Naive thymus-derived CD4-positive, alpha-beta T cell (primary cell): ENCODE measurements at places on chromosomes 2 and 18. TPM values are rescaled to one million over a fixed set of nuclear protein-coding genes. Genes with fewer than 3 reads are reported as not detected.

INHBB gene
- polyA plus RNA-seq: not detected

DNAH7 gene
- polyA plus RNA-seq: not detected

C1QL2 gene
- polyA plus RNA-seq: not detected

KLHL29 gene
- 0.59 TPM for polyA plus RNA-seq

TUBA4B gene
- not detected for polyA plus RNA-seq

SOX11 gene
- not detected for polyA plus RNA-seq

ICA1L gene
- 1.4 TPM for polyA plus RNA-seq

DLX2 gene
- polyA plus RNA-seq: not detected

GRCh38 chr18:76943542-76944339 lies 121.4 kb downstream of the ZNF236 start:
- H3K4me1 ChIP-seq: no peaks in the 10 kb centered on the region
- no peak for DNase-seq

GRCh38 chr18:2956056-2956455 lies 56.9 kb downstream of the LPIN2 start:
- H3K4me3 ChIP-seq: peak overlapping the region; percentile 44
- no peaks in the 10 kb centered on the region for H3K27me3 ChIP-seq
- H3K4me1 ChIP-seq: peaks cover 58% of the 10 kb centered on the region
- H3K27ac ChIP-seq: peak overlapping the region; percentile 67
- no peak for DNase-seq
- H3K36me3 ChIP-seq: peaks cover 16% of the 10 kb centered on the region

GRCh38 chr18:11909591-11910026 lies 1.5 kb upstream of the MPPE1 start:
- no peak for DNase-seq
- H3K27ac ChIP-seq: no peak overlapping the region
- no peaks in the 10 kb centered on the region for H3K36me3 ChIP-seq
- H3K27me3 ChIP-seq: no peaks in the 10 kb centered on the region

- no peaks in the 10 kb centered on the region for H3K27me3 ChIP-seq
- H3K27ac ChIP-seq: no peak overlapping the region
- no peak overlapping the region for H3K4me3 ChIP-seq
- no peaks in the 10 kb centered on the region for H3K4me1 ChIP-seq
- DNase-seq: no peak
Measured at GRCh38 chr2:141021611-141022010, 1109.2 kb downstream of the LRP1B start.

DNA sequence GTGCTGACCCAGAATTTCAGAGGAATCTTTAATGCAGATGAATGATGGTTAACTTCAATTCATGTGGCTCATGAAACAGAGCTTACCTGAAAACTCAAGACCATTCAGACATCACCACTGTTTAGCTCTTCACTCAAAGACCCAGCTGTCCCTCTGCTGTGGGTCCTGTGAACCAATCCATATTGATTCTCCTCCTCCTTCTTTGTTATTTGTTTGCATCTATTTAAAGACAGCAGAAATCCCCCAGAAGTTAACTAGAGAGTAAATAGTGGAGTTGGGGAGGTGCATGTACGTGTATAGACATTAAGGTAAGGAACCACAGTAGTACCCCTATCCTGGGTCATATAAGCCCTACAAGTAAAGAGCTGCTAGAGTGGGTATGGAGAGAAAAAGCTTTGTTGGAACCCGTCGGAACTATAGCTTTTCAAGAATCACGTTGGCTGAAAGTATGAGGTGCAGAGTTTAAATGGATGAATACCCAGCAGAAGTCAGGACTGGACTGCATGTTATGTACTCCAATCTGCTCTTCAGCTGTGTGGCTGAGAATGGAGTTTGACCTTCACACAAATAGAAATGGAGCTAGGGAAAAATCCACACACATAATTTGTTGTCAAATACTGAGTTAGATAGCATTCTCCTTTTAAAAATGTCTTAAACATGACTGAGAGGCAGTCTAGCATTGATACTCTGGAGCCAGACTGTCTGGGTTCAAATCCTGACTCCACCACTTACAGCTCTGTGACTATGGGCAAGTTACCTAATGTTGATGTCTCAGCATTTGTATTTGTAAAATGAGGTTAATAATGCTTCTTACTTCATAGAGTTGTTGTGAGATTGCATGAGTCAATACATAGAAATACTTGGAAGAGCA lies 81.7 kb upstream of the HK2 start:
- H3K36me3 ChIP-seq: no peaks in the 10 kb centered on the region
- H3K4me1 ChIP-seq: no peaks in the 10 kb centered on the region
- DNase-seq: no peak
- no peaks in the 10 kb centered on the region for H3K27me3 ChIP-seq

DNA sequence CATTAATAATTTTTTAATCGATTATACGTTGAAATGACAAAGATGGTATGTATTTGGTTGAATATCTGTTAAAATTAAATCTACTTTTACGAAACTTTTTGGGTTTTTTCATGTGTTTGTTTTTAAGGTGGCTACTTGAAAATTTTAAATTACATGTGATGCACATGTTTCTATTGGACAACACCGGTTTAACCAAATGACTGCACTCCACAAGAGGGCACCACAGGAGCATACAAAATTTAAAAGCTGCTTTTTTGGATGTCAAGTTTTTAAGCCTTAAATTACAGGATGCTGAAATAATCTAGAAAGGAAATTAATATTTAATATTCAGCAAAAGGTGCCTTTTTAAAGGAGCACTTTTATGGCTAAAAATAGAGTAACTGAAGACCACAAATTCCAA lies 98.7 kb downstream of the ACVR1 start:
- no peaks in the 10 kb centered on the region for H3K36me3 ChIP-seq
- no peak overlapping the region for H3K4me3 ChIP-seq
- no peaks in the 10 kb centered on the region for H3K27me3 ChIP-seq
- H3K27ac ChIP-seq: no peak overlapping the region
- peak; percentile 57 for DNase-seq

GRCh38 chr2:8543383-8544170 lies 138.3 kb upstream of the ID2 start:
- H3K4me1 ChIP-seq: peaks cover 62% of the 10 kb centered on the region
- no peaks in the 10 kb centered on the region for H3K27me3 ChIP-seq
- no peak for DNase-seq
- H3K27ac ChIP-seq: no peak overlapping the region
- H3K36me3 ChIP-seq: no peaks in the 10 kb centered on the region

GRCh38 chr2:142791335-142791734 lies 86.1 kb upstream of the KYNU start:
- no peak for DNase-seq
- H3K36me3 ChIP-seq: no peaks in the 10 kb centered on the region
- H3K4me3 ChIP-seq: no peak overlapping the region

- H3K27ac ChIP-seq: no peak overlapping the region
- DNase-seq: no peak
- H3K36me3 ChIP-seq: no peaks in the 10 kb centered on the region
- no peak overlapping the region for H3K4me3 ChIP-seq
Measured at GRCh38 chr2:80475970-80476369, 171.4 kb upstream of the LRRTM1 start.

DNA sequence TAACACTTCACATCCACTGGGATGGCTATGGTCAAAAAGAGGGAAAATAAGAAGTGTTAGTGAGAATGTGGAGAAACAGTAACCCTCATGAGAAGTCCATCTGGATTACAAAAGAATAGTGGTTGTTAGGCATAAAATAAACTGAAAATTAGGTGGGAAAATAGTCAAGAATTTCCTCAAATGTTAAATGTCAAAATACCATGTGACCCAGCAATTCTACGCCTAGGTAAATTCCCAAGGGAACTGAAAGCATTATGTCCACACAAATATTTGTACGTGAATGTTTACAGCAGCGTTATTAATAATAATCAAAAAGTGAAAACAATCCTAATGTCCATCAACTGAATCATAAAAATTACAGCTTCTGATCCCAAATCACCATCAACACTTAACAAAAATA lies 11.0 kb downstream of the WDR33 start:
- H3K27me3 ChIP-seq: no peaks in the 10 kb centered on the region
- no peaks in the 10 kb centered on the region for H3K36me3 ChIP-seq
- H3K4me1 ChIP-seq: peaks cover 39% of the 10 kb centered on the region
- H3K27ac ChIP-seq: no peak overlapping the region
- DNase-seq: no peak

- H3K27ac ChIP-seq: peak overlapping the region; percentile 75
- peaks cover 12% of the 10 kb centered on the region for H3K4me1 ChIP-seq
- peak overlapping the region; percentile 59 for H3K4me3 ChIP-seq
- no peaks in the 10 kb centered on the region for H3K27me3 ChIP-seq
- DNase-seq: no peak
Measured at GRCh38 chr18:46915800-46916550, 1.3 kb downstream of the PIAS2 start.

- H3K4me1 ChIP-seq: peaks cover 12% of the 10 kb centered on the region
- H3K36me3 ChIP-seq: no peaks in the 10 kb centered on the region
- H3K27me3 ChIP-seq: no peaks in the 10 kb centered on the region
- no peak for DNase-seq
- H3K4me3 ChIP-seq: no peak overlapping the region
- H3K27ac ChIP-seq: no peak overlapping the region
Measured at GRCh38 chr2:45960057-45960863, 308.8 kb downstream of the PRKCE start.

DNA sequence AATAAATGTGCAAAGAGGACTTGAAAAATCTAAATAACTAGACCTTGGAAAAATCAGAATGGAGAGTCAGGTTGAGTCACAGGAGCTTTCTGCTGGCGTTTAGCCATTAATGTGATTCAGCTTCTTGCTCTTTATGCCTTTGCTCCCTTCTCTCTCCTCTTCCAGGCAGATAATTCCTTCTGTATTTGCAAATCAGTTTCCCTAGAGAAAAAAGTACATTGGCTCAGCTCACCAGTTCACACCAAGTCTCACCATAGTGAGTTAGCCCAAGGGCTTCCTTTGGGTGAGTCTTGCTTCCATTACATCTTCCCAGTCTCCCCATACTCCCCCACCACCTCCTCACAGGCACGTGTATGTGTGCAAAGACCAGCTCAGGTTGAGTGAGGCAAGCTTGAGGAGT lies 73.6 kb downstream of the CYBRD1 start:
- H3K27ac ChIP-seq: no peak overlapping the region
- H3K4me3 ChIP-seq: no peak overlapping the region
- DNase-seq: no peak
- no peaks in the 10 kb centered on the region for H3K36me3 ChIP-seq
- no peaks in the 10 kb centered on the region for H3K4me1 ChIP-seq

DNA sequence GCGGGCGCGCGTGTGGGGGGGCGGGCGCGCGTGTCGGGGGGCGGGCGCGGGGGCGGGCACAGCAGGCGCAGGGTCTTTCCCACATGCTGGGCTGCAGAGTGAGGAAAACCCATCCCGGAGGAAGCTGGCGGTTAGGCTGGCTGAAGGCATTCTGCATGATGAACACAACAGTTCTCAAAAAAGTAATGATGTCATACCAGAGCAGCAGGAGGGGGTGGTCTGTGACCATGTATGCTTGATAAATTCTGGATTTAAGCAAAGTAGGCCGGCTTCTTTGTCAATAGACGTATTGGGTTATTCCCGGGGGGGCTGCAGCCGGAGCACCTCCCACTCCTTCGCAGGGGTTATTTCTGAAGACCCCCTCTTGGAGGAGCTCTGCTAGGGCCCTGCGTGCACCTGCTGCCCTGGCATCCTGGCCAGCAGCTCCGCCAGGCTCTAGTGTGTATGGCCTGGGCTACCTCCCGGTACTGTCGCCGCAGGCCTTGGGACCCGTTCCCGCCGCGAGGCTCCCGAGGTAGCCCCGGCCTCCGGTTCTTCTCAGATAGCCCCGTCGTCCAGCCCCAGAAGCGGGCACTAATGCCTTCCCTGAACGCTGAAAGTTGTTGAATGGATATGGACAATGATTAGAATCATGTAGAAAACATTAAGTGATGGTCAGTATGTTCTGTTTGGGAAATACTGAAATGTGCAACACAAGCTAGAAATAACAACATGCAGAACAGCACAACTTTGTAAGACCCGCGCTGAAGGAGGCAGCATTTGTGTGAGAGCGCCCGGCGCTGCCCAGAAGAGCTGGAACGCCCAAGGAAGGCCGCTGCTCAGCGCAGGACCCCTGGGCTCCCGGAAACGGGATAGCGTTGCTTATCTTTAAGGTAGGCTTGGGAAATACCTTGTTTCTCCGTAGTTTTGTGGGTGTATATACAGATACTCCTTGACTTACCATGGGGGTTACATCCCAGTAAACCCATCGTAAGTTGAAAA lies 101.4 kb upstream of the RAB6C start:
- H3K27me3 ChIP-seq: no peaks in the 10 kb centered on the region
- no peaks in the 10 kb centered on the region for H3K36me3 ChIP-seq
- DNase-seq: peak; percentile 43
- H3K4me1 ChIP-seq: peaks cover 7% of the 10 kb centered on the region

- no peak overlapping the region for H3K4me3 ChIP-seq
- DNase-seq: no peak
- no peaks in the 10 kb centered on the region for H3K4me1 ChIP-seq
- H3K27ac ChIP-seq: no peak overlapping the region
- no peaks in the 10 kb centered on the region for H3K27me3 ChIP-seq
- H3K36me3 ChIP-seq: no peaks in the 10 kb centered on the region
Measured at GRCh38 chr2:234595829-234596228, 98.9 kb upstream of the ARL4C start.

DNA sequence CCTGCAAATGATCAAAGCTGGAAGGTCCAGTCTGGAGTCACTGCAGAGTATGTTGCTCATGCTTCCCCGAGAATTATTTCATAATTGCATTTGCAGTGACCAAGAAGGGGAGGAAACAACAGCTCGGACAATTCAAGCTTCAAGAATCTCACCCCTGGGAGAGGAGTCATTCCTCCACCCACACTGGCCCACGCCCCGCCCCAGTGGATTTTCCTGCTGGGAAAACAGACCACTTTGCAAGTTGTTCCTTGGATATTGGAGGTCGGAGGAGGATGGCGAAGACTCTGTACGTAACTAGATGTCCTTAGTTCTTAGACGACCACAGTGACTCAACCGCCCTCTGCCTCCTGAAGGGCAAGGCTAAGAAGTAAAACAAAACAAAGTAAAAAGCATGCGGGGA lies 159.4 kb downstream of the TPO start:
- H3K4me3 ChIP-seq: no peak overlapping the region
- H3K4me1 ChIP-seq: no peaks in the 10 kb centered on the region
- H3K27me3 ChIP-seq: no peaks in the 10 kb centered on the region
- no peak overlapping the region for H3K27ac ChIP-seq
- H3K36me3 ChIP-seq: no peaks in the 10 kb centered on the region

DNA sequence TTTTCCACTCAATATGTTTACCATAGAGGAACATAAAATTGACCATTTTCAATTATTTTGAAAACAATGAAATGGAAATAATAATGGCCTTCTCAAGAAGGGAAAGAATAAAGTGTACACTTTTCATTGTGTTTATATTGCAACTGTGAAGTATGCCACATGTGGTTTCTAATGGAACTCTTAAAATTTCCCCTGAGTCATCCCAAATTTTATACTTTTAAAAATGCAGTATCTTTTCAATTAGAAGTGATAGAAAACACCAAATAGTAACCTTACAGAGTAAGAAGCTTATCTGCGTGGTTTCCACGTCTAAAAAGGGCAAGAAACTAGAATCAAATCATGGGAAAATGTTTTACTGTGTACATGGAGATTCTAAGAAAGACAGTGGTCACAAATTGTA lies 70.0 kb downstream of the SCG2 start:
- no peaks in the 10 kb centered on the region for H3K36me3 ChIP-seq
- no peaks in the 10 kb centered on the region for H3K27me3 ChIP-seq
- H3K4me1 ChIP-seq: no peaks in the 10 kb centered on the region
- H3K27ac ChIP-seq: no peak overlapping the region
- no peak overlapping the region for H3K4me3 ChIP-seq
- no peak for DNase-seq
